CD4-positive, alpha-beta memory T cell (primary cell): ENCODE measurements at places on chromosomes 11 and 22.

- no peaks in the 10 kb centered on the region for H3K27me3 ChIP-seq
- no peak overlapping the region for H3K27ac ChIP-seq
- no peak for DNase-seq
- H3K4me1 ChIP-seq, result peaks cover 62% of the 10 kb centered on the region
- no peaks in the 10 kb centered on the region for H3K36me3 ChIP-seq
Measured at GRCh38 chr11:68199295-68199987, 13.7 kb downstream of the KMT5B start.

GRCh38 chr11:905952-906351 lies 4.7 kb downstream of the CHID1 start:
- no peaks in the 10 kb centered on the region for H3K27me3 ChIP-seq
- peaks cover 28% of the 10 kb centered on the region for H3K36me3 ChIP-seq
- no peak overlapping the region for H3K27ac ChIP-seq
- no peak overlapping the region for H3K4me3 ChIP-seq

- no peak overlapping the region for H3K27ac ChIP-seq
- no peaks in the 10 kb centered on the region for H3K36me3 ChIP-seq
- no peaks in the 10 kb centered on the region for H3K27me3 ChIP-seq
- no peak for DNase-seq
Measured at GRCh38 chr22:43500792-43501785, 89.3 kb downstream of the MPPED1 start.

DNA sequence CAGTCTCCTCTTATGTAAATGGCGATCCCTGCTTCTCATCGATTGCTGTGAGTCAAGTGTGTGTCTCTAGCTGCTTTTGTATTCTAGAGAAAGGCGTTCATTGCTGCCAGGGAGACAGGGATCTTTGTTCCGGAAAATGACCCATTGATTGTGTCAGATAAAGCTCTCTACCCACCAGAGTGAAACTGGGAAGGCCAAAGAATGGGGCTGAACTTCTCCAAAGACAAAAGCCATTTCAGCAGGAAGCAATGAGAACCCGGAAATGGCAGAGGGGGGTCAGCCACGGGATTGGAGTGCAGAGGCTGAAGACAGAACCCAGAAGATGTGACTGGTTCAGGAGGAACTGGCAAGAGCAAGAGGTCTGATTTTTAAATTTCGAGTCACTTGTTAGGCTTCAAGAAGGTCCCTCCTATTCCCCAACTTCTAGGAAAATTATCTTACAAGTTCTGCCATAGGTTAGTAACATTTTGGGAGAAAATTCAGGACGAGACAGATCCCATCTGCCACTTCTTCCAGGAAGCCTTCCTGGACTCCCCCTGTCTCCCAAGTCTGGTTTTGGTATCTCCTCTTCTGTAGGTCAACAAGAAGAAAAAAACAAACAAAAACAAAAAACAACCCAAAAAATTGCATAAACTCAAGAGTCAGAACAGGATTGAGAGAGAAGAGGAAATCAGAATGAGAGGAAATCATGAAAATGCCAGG lies 110.6 kb downstream of the NECTIN1 start:
- no peak for DNase-seq
- no peak overlapping the region for H3K4me3 ChIP-seq
- no peaks in the 10 kb centered on the region for H3K27me3 ChIP-seq
- no peak overlapping the region for H3K27ac ChIP-seq
- H3K4me1 ChIP-seq, result peaks cover 15% of the 10 kb centered on the region

DNA sequence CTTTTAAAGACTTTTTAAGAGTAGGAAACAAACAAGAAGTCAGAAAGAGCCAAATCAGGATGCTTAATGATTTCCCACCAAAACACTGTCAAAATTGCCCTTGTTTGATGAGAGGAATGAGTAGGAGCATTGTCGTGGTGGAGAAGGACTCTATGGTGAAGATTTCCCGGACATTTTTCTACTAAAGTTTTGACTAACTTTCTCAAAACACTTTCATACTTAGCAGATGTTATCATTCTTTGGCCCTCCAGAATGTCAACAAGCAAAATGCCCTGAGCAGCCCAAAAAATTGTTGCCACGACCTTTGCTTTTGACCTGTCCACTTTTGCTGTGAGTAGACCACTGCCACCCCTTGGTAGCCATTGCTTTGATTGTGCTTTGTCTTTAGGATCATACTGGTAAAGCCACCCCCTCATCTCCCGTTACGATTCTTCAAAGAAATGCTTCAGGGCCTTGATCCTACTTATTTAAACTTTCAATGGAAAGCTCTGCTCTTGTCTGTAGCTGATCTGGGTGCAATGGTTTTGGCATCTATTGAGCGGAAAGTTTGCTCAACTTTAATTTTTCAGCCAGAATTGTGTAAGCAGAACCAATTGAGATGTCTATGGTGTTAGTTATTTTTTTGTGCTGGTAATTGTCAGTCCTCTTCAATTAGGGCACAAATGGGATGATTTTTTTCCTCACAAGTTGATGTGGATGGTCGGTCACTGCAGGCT lies 67.2 kb downstream of the ADM start:
- no peaks in the 10 kb centered on the region for H3K4me1 ChIP-seq
- H3K27ac ChIP-seq, result no peak overlapping the region
- no peak for DNase-seq
- no peaks in the 10 kb centered on the region for H3K36me3 ChIP-seq
- no peaks in the 10 kb centered on the region for H3K27me3 ChIP-seq

DNA sequence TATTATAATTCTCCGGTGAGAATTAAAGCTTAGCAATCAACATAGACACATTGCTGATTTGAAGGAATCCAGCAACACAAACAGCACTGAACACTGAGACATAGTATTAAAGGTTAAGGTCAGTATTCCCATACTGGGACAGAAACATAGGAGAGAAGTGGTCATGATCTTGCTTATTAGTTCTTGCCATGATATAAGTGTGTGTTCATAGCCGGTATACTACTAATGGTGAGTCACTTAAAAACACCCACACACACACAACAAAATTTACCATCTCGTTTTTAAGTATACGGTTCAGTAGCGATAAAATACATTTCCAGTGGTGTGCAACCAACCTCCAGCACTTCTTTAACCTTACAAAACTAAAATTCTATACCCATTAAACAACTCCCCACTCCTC lies 96.3 kb downstream of the C11orf65 start:
- H3K36me3 ChIP-seq, result no peaks in the 10 kb centered on the region
- no peaks in the 10 kb centered on the region for H3K4me1 ChIP-seq
- no peak overlapping the region for H3K27ac ChIP-seq
- DNase-seq, result no peak
- H3K27me3 ChIP-seq, result no peaks in the 10 kb centered on the region
- H3K4me3 ChIP-seq, result no peak overlapping the region

GRCh38 chr11:8080674-8081590 lies at the start of gene TUB:
TUB (plus strand) TSS chr11:8081211; CDS start chr11:8081511, 300 bp downstream.
- peaks cover 22% of the 10 kb centered on the region for H3K27me3 ChIP-seq
- H3K4me3 ChIP-seq, result no peak within 1 kb of the TSS
- peak; percentile 4 for DNase-seq
- no peaks in the 10 kb centered on the region for H3K36me3 ChIP-seq

DNA sequence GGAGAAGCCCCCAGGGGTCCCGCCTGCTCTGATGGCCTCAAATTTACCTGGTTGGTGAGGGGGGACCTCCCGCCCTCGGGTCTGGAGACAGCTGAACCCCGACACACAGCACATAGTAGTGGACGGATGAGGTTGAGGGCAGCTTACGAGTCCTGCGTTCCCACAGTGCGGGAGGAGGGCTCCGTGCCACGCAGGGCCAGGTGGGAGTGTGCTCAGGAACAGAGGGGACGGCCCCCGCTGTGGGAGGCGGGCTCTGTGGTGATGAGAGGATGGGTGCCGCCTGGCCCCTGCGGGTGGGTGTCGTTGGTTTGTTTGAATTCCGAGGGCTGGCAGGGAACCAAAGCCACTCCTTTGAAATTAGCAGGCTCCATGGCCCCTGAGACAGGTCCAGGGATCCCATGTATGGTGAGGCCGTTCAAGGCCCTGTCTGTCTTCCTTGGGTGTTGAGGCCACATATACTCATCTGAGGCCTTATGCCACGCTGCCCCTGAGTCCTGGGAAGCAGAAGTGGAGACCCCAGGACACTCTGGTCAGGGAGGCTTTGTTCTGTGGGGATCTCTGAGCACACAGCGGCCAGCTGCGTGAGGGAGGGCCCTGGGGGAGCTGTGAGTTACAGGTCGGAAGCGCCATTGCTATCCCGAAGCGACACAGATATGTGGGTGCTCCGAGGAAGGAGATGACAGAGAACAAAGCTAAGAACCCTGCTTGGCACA lies 21.9 kb downstream of the NADSYN1 start:
- peaks cover 80% of the 10 kb centered on the region for H3K36me3 ChIP-seq
- H3K27ac ChIP-seq, result no peak overlapping the region
- no peak overlapping the region for H3K4me3 ChIP-seq
- no peak for DNase-seq
- no peaks in the 10 kb centered on the region for H3K4me1 ChIP-seq
- no peaks in the 10 kb centered on the region for H3K27me3 ChIP-seq

DNA sequence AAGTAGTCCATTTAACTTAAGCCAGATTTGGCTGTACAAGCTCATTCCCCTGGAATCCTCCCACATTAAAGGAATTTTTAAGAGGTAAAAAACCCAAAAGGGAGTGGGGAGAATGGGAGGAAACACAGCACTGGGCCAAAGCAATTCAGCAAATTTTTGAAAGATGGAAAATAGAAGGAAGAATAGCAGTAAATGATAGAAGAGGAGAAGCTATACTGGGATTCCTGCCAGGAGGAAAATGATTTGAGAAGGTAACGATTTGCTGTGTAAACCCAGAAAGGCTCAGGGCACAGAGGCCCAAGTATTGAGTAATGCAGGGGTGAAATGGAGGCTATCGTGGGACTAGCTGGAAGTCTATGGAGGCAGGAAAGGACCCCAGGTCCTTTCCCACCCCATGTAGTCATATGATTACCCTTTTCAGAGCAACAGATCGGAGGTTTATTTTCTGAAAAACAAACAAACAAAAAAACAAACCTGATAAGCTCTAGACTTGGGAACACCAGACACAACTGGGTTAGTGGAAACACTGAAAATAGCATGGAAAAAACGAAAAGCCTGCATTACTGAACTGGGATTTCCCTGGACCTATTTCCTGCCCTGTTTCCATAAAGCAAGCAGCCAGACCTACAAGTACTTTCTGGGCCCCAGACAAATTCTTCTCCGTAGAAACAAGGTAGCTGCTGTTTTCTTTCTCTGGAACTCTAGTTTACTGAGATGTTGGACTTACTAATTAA lies 140.0 kb downstream of the SWAP70 start:
- H3K27ac ChIP-seq, result no peak overlapping the region
- no peaks in the 10 kb centered on the region for H3K27me3 ChIP-seq
- no peak for DNase-seq
- no peaks in the 10 kb centered on the region for H3K4me1 ChIP-seq
- no peak overlapping the region for H3K4me3 ChIP-seq

DNA sequence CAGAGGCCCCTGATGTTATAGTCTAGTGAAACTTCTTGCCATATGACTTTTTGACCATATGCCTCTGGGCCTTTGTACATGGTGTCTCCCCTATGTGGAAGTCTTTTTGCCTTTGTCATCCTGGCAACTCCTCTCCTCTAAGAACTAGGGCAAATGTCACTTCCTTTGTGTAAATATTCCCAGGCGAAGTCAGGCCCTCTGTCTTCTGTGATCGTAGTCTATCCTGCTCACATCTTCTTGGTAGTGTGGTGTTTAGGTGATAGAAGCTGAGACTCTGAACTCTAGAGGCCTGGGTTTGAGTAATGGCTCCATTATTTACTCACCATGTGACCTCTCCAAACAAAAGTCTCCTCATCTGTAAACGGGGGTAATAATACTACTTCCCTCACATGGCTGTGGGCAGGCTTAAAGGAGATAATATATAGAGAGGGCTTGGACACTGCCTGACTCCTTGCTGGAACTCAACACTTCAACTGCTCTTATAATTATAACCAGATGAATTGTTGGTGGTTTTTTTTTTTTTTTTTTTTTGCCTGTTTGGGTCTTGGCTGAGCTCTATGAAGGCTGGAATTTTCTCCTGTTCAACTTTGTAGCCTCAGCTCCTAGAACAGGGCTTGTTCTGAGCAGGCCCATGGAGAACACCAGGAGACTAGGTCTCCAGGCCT lies 43.8 kb downstream of the INSC start:
- H3K4me3 ChIP-seq, result no peak overlapping the region
- DNase-seq, result no peak
- no peak overlapping the region for H3K27ac ChIP-seq
- H3K36me3 ChIP-seq, result no peaks in the 10 kb centered on the region
- H3K27me3 ChIP-seq, result no peaks in the 10 kb centered on the region

GRCh38 chr22:22743128-22743760 lies 98.8 kb downstream of the GGTLC2 start:
- H3K4me3 ChIP-seq, result no peak overlapping the region
- H3K36me3 ChIP-seq, result no peaks in the 10 kb centered on the region
- H3K27ac ChIP-seq, result no peak overlapping the region
- H3K4me1 ChIP-seq, result no peaks in the 10 kb centered on the region
- no peaks in the 10 kb centered on the region for H3K27me3 ChIP-seq

DNA sequence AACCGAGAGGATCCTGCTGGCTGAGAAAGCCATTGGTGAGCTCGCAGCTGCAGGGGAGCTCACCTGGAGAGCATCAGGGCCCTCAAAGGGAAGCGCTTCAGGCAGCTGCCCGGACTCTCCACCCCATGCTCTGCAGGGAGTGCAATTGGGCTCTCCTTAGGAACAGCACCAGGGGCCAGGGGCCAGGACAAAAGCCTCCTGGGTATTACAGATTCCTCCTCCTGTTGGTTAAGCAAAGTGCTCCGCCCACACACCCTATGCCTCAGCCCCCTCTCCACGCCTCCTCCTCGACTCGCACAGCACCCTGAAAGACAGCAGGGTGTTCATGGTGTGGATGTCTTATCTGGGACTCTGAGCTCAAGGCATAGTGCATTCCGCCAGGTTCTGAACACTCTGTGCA lies 139.9 kb downstream of the SHANK2 start:
- no peak overlapping the region for H3K27ac ChIP-seq
- no peaks in the 10 kb centered on the region for H3K4me1 ChIP-seq
- no peak for DNase-seq
- H3K4me3 ChIP-seq, result no peak overlapping the region
- H3K27me3 ChIP-seq, result no peaks in the 10 kb centered on the region

GRCh38 chr11:99708928-99709672 lies 688.4 kb downstream of the CNTN5 start:
- H3K27me3 ChIP-seq, result no peaks in the 10 kb centered on the region
- no peak overlapping the region for H3K4me3 ChIP-seq
- H3K4me1 ChIP-seq, result no peaks in the 10 kb centered on the region
- DNase-seq, result no peak
- H3K36me3 ChIP-seq, result no peaks in the 10 kb centered on the region

GRCh38 chr11:124928942-124929665 lies 6.7 kb downstream of the HEPACAM start:
- no peak overlapping the region for H3K27ac ChIP-seq
- DNase-seq, result no peak
- no peaks in the 10 kb centered on the region for H3K27me3 ChIP-seq
- no peak overlapping the region for H3K4me3 ChIP-seq
- no peaks in the 10 kb centered on the region for H3K36me3 ChIP-seq
- H3K4me1 ChIP-seq, result no peaks in the 10 kb centered on the region

- no peaks in the 10 kb centered on the region for H3K27me3 ChIP-seq
- H3K4me1 ChIP-seq, result peaks cover 15% of the 10 kb centered on the region
- DNase-seq, result peak; percentile 44
- no peak overlapping the region for H3K27ac ChIP-seq
- H3K4me3 ChIP-seq, result no peak overlapping the region
Measured at GRCh38 chr11:119691020-119691666, 37.9 kb downstream of the NECTIN1 start.

GRCh38 chr22:45007391-45008185 lies 2.2 kb downstream of the PHF21B start:
- no peak for DNase-seq
- H3K27ac ChIP-seq, result no peak overlapping the region
- no peaks in the 10 kb centered on the region for H3K36me3 ChIP-seq
- no peak overlapping the region for H3K4me3 ChIP-seq
- peaks cover 14% of the 10 kb centered on the region for H3K4me1 ChIP-seq
